ENCODE measurements at places on chromosomes 11 and 22.

GRCh38 chr11:15662285-15662684, 547.6 kb downstream of the INSC start:
- no peak for DNase-seq

DNA sequence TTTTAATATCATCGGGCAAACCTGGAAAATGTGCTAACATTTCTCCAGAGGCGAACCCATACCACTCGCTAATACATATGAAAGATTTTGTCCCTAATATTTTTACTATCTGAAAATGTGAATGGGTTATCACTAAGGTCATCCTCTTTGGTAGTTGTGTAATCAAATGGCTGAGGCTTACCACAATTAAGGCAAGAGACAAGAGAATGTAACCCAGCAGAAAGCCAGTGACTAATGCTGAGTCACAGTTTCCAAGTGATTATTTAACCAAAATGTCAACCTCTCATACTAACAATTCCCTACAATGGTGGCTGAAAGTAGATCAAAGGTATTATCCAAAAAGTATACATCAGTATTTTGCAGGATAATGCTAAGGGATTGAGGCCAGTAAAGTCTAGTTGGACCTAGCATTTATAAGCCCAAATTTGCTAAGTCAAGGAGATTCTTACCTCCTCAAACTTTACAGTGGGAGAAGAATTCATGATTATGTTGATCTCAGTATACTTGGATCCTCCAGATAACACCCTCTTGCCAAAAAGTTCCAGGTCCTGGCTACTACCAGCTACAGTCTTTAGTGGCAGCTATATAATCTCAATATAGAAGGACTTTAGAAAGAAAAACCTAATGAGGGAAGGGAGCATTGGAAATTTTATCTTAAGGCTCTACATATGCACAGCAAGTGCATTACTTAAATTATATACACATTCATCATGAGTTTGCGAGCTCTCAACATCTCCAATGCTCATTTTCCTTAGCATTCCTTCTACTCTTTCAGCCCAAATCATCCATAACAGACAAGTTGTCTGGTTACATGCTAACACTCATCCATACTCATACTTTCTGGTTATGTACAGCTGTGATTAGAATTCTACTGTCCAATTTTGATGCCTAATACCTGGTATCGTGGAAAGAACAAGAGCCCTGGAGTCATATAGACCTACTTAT, 25.4 kb downstream of the SIK3 start:
- no peak for DNase-seq

GRCh38 chr11:2097356-2097997, 41.7 kb downstream of the IGF2 start:
- no peak for DNase-seq

DNA sequence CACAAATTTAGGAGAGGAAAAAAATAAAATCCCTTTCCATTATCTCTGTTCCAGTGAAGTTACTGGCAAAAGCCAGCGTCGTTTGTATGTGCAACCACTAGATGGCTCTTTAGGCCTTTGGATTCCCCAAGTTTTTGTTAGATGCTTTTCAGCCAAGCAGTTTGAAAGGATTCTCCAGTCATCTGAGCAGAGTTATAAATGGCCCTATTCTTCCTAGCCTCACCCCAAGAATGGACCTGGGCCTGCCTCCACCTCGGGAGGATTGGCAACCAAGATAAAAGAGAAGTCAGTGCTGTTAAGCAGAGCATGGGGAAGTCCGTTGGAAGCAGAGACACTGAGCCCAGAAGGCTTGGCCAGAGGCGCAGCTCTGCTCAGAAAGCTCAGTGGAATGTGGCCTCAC, 15.4 kb downstream of the FAM181B start:
- no peak for DNase-seq

DNA sequence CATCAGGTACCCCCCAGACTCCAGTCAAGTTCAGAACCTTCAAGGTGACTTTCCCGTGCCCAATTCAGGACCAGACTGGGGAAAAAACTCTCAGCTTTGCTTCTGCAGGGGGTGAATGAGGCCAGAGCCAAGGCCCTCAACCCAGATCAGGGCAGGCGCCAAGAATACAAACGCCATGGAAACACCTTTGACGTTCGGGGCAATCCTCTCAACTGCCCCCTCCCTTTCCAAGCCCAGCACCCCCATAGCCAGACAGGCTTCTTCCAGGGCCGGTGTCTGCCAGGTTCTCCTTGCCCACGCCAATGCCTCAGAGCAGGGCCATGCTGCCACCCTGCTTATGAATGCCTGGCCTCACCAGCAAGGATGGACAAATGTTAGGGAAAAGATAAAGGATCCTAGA, 5.8 kb downstream of the ARHGAP1 start:
- DNase-seq: no peak

DNA sequence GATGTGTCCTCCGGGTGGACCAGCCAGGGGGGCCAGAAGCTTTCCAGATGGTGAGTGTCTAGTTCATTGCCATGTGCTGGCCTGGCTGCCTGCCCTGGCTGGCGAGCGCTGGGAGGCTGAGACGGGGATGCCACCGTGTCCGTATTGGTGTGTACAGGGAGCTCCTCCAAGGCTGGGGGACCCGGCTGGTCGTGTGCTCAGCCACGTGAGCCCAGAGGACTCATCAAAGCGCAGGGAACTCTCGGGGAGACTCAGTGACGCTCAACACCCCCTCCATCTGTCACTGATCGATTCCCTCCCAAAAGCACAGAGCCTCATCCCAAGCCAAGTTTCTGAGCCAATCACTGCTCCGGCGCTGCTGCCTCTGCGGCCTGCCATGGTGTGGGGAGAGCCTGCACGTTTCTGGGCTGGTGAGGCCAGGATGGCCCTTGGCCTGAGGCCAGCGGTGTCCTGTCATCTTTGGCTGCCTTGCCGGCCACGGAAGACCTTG, 423.7 kb downstream of the SHANK2 start:
- DNase-seq: no peak

- no peak for DNase-seq
Measured at GRCh38 chr11:105149477-105149876, 9.9 kb upstream of the CARD18 start.

GRCh38 chr11:74593463-74593862, 1.1 kb downstream of the POLD3 start:
- no peak for DNase-seq

DNA sequence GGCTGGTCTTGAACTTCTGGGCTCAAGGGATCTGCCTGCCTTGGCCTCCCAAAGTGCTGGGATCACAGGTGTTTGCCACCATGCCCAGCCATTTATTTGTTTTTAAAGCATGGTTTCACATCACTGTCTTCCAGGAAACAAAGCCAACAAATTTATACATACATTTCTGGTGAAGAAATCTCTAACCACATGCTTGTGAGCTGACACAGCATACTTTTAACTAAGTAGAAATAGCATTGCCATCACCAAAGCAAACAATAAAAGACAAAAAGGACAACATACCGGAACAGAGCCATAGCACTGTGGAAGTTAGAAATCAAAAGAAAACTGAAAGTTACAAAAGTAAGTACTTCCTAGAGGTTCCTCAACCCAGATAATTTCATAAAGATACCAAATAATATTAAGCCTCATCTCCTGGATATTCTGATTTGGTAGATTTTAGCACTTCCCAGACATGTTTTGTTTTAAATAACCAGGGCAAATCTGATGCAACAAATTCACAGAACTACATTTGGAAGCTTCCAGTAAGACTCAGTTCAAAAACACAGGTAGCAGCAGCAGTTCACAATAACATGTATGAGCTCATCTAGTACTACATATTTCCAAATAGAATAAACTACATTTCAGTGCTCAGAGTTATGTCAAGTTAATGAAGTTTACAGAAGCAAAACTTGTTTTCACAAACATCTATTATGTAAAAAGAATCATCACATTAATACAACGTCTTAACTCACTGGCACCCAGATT, 70.6 kb downstream of the RRAS2 start:
- no peak for DNase-seq
